Pancreas (tissue), 10 donors: ENCODE measurements at places on chromosomes 11 and 22. TPM values are rescaled to one million over a fixed set of nuclear protein-coding genes. Genes with fewer than 3 reads are reported as not detected.

GRCh38 chr11:115042002-115042401, 363.7 kb downstream of the NXPE2 start:
- DNase-seq = no peak

Gene VWCE
- total RNA-seq = 0.37 TPM

- DNase-seq = no peak
Observed at GRCh38 chr11:41458154-41458553, 1.3 kb downstream of the LRRC4C start.

GRCh38 chr22:40026641-40027040, 31.9 kb downstream of the FAM83F start:
- DNase-seq = no peak

GRCh38 chr22:50633086-50633485, 5.1 kb upstream of the ARSA start:
- no peak for DNase-seq

Gene OR5P2
- total RNA-seq = not detected

DNA sequence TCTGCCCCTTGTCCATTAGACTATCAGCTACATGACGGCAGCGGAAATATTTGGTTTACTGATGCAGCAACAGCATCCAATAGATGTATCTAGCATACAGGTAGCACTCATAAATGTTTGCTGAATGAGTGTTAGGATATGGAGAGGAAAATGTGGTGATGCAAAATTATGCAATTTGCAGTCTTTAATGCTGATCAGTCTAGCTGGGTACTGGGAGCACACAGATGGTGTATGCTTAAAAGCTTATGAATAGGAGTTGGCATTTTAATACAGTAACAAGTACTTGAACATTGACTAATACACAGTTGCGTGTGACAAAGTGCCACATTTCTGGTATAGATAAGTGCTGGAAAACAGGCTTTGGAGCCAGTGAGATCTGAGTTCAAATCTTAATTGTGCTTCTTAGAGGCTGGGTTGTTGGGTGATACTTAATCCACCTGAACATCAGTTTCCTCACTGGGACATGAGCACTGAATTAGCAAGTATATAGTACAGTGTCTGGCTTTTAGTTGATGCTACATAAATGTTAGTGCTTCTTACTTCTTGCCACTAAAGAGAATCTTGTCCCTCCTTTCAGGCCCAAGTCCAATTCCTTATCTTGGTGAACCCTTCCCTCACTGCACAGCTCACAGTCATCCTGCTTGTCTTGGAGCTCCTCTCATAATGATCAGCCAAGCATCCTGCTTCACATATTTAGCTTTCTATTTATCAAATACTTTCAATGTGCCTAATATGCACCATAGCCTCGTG, 99.6 kb downstream of the TIMP3 start:
- no peak for DNase-seq

Gene MICAL2
- 25.9 TPM for total RNA-seq

DNA sequence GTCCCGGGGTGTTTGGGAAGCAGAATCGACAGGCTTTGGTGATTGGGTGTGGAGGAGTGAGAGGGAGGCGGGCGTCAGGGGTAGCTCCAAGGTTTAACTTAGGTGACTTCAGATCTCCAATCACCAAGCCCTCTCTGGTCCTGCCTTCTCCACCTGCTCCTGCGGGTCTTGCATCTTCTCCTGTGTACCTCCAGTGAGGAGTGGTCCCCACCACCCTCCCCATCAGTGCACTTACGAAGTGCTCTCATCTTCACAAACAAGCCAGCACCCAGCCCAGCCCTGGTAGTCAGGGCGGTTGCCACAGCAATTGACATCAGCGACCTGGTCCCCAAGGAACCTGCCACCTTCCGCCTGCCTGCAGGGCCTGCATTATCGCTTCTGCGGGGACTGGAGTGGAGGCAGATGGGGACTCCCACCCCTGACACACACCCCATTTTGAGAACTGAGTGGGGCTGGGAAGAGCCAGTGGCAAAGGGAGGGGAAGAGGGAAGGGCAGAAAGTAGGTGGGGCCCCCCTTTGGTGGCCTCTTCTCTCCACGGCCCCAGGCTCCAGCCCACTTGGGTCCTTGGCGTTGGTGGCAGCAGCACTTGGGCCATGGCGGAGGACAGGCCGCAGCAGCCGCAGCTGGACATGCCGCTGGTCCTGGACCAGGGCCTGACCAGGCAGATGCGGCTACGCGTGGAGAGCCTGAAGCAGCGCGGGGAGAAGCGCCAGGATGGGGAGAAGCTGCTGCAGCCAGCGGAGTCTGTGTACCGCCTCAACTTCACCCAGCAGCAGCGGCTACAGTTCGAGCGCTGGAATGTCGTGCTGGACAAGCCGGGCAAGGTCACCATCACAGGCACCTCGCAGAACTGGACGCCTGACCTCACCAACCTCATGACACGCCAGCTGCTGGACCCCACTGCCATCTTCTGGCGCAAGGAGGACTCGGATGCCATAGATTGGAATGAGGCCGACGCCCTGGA, at the start of gene OMP:
Gene OMP (plus strand): TSS at position 595 of the 965 bp plus-strand sequence. CDS start 0 bp downstream, at position 595.
- DNase-seq = peak; percentile 56

DNA sequence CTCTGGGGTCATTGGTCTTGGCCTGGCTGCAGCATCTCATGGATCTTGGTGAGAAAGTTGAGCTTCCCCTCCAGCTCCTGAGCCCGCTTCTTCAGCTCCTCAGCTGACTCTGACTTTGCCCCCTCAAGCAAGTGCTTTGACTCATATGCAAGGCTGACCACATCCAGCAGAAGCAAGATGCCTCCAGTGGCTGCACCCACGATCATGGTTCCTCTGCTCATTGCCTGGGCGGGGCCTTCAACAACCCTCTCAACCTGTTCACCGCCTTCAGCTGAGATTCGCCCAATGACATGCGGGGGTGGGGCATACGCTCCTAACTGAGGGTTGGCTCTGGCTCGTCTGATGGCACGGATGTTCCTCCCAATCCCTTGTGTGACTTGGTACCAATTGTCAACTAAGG, 11.9 kb downstream of the APOL2 start:
- no peak for DNase-seq

- DNase-seq = no peak
Observed at GRCh38 chr11:95414217-95414616, 183.2 kb upstream of the SESN3 start.
